AG09309 (cell line): ENCODE measurements at places on chromosomes 12 and 14.
A peak's percentile ranks its signal among the peaks of the same experiment; 100 is the strongest.

GRCh38 chr12:6914246-6914946 is at the start of gene ENO2:
Gene ENO2 (plus strand): TSS chr12:6914580. CDS start chr12:6915833, 1,253 bp downstream.
- no peak for DNase-seq

- DNase-seq: no peak
Observed at GRCh38 chr12:31985832-31986231, 26.6 kb downstream of the RESF1 start.

- no peak for DNase-seq
Observed at GRCh38 chr12:50637870-50638481, 125.9 kb upstream of the ATF1 start.

GRCh38 chr12:95054206-95054605 is 19.2 kb downstream of the NR2C1 start:
- no peak for DNase-seq

GRCh38 chr12:52278575-52279421 is 4.4 kb downstream of the KRT86 start:
- DNase-seq: no peak

- DNase-seq: no peak
Observed at GRCh38 chr14:57530571-57530970, 36.9 kb upstream of the CCDC198 start.

DNA sequence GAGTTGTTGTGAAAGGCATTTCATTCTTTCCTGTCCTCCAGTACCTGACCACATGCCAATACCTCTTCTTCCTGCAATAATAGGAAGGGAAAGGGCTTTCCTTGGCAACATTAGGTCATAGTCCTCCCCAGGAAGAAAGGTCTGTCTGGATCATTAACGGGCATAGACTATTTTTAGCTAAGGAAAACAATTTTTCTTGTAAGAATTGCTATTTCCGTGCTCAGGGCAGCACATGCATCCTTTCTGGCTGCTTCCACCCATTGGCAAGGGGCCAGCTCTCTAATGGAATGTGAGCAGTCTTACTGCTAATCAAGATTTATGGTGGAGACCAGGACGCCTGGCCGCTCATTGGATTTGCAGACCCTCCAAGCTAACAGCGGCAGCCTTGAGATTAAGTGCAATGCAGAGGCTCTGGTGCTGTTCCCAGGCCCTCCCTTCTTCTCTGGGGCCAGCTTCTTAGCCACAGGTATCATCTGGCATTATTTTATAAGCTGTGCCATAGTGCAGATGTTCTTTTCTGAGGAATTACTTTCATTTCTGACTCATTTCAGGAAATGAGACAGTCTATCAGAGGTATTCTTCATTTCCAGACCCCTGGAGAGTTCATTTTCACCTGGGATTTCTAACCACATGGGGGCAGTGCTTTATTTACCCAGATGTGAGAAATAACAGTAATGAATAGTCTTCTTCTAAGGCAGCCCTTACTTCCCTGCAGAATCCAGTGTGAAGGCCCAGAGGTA is 52.9 kb downstream of the ANO6 start:
- DNase-seq: peak; percentile 48

- no peak for DNase-seq
Observed at GRCh38 chr12:87667378-87667777, 361.8 kb downstream of the C12orf50 start.

- DNase-seq: no peak
Observed at GRCh38 chr14:50410071-50410470, 13.4 kb upstream of the CDKL1 start.

- no peak for DNase-seq
Observed at GRCh38 chr12:107590814-107591375, 94.7 kb upstream of the PWP1 start.

DNA sequence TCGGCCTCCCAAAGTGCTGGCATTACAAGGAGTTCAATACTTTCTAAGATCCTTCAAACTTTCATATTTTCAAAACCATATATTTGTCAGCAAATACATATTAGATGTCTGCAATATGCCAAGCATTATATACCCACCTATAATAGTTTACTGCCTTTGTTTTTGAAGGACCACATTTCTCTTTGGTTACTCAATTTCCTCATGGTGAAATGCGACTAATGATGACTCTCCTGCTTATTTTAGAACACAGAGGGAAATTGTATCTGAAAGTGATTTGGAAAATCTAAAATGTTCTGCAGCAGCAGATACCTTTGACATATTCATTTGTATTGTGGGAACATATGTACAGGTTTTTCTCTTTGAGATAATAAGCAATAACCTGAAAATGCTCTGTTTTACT is 2.7 kb upstream of the CNTN1 start:
- DNase-seq: no peak

GRCh38 chr14:29584992-29585391 is 342.7 kb downstream of the PRKD1 start:
- DNase-seq: peak; percentile 71

GRCh38 chr14:81153187-81153586 is 67.6 kb downstream of the GTF2A1 start:
- DNase-seq: no peak

DNA sequence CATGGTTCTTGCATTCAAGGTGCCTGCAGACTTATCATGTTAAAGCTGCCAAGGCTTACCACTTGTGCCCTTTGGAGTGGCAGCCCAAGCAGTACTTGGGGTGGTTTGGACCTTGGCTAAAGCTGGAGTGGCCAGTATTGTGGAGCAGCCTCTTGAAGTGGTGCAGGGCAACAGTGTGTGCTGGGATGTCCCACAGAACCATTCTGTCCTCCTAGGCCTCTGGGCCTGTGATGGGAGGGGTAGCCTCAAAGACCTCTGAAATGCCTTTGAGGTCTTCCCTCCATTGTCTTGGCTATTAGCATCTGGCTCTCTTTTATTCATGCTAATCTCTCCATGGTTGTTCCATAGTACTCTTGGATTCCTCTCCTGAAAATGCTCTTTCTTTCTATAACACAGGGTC is 78.2 kb upstream of the SLC24A4 start:
- DNase-seq: no peak

DNA sequence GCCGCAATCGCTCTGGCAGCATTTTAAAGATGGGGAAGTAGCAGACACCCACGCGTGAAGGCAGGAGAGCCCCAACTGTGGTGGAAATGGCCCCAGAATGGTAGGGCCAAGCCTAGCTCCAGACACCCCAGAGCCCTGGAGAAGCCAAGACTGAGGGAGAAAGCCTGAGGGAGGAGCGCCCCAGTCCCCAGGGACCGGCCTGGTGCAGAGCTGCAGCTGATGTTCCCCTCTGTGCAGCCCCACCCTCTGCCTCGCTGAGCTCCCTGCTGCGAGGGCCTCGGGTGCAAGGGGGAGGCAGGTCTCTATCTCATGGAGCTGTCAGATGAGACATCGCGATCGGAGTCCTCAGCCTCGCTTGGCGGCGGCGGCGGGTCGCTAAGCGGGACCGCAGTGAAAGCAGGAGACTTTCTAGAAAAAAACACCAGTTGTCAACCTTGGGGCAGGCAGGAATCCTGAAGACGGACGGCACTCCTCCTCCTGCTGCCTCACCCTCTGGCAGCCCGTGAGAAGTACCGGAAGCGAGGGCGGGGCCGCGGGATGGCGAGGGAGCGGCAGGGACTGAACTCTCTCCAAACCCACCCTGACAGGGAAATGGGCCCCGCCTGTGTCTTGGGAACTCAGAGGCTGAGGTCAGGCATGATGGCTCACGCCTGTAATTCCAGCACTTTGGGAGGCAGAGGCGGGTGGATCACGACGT is 6.0 kb downstream of the GAPDH start:
- peak; percentile 84 for DNase-seq

DNA sequence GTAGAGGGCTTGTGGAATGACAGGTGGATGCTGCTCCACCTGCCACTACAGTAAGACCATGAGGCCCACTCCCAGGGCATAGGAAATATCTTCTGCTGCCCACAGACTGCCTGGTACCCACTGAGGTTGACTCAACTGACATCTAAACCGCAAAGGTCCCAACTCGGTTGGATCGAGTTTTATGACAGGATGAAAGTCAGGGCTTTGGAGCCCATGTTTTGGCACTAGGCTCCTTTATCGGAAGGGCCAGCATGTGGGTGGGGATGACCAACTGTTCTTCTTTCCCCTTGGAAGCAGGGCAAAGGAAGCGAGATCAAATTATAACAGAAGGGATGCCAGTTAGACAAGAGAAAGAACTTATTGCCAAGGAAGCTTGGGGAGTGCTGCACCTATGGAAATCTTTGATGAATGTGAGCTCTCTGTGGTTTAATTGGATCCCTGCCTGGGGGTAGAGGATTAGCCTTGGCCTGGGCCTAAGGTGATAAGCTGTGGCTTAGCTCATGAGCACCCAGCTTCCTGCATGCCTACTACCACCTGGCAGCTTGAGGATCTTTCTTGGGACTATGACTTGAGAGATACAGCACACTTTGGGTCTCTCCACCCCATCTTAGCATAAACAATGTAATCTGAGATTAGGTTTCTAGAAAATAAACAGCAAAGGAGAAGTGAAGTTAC is 121.8 kb downstream of the KCNA5 start:
- no peak for DNase-seq

DNA sequence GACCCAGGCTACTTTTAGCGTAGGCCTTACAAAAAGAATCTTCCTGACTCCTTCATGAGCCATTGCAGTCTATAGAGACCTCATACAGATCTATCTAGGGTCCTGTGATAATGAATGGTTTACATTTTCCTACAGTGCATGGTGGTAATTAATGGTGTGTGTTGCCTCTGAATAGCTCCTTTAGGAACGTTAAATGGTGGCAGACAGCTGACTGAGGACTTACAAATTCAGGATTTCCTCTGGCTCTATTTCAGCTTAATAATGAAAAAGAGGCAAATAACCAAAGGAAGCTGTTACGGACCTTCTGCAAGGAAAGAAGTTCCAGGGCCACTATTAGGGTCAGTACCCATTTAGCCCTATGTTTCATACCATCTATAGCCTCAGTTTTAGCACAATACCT is 5.1 kb downstream of the IKBIP start:
- no peak for DNase-seq

GRCh38 chr12:25276199-25276937 is 25.6 kb upstream of the KRAS start:
- peak; percentile 34 for DNase-seq

DNA sequence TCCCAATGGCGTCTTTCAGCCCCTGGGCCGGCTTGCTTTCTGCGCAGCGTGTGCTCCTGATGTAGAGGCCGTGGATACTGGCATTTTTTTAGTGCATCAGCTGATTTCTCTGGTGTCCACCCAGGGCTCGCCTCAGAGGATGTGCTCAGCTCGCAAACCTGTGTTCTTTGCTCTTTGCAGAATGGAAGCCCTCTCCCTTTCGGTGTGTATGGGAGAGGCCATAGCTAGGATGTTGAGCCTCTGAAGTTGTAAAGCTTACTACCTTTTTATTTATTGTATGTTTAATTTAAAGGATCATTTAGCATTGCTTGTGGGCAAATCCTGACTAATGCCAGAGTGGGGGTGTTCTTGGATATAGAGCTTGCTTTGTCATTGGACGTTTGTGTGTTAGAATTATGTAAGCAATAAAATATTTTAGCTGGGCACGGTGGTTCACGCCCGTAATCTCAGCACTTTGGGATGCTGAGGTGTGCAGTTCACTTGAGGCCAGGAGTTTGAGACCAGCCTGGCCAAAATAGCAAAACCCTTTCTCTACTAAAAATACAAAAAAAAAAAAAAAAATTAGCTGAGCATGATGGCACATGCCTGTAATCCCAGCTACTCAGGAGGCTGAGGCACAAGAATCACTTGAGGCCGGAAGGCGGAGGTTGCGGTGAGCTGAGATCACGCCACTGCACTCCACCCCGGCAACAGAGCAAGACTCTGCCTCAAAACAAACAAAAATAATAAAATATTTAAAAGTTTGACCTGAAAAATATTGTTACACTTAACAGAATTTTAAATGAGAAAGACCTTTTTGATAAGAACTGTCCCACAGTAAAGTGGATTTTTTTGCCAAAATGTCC is 52.6 kb upstream of the MMP17 start:
- DNase-seq: no peak

GRCh38 chr14:103801459-103801858 is 45.9 kb downstream of the PPP1R13B start:
- DNase-seq: peak; percentile 76

DNA sequence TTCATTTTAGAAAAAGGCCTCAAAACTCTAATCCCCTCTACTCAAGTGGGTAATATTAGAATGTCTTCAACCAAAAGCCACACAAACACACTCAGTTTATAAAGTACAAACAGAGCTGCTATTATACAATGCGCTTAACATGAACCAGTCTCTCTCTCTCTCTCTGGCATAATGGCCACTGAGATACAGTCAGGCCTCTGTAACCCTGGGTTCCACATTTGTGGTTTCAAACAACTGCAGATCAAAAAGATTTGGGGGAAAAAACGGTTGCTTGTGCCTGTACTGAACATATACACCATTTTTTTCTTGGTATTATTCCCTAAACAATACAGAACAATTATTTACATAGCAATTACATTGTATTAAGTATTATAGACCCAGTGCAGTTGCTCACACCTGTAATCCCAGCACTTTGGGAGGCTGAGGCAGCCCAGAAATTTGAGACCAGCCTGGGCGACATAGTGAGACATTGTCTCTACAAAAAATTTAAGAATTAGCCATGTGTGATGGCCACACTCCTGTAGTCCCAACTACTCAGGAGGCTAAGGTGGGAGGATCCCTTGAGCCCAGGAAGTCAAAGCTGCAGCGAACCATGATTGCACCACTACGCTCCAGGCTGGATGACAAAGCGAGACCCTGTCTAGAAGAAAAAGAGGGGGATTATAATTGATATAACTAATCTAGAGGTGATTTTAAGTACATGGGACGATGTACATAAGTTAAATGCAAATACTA is 5.6 kb downstream of the SLC11A2 start:
- no peak for DNase-seq

GRCh38 chr14:95818581-95818980 is 58.1 kb upstream of the TUNAR start:
- DNase-seq: no peak
